ENCODE measurements at places on chromosomes 4 and X.

DNA sequence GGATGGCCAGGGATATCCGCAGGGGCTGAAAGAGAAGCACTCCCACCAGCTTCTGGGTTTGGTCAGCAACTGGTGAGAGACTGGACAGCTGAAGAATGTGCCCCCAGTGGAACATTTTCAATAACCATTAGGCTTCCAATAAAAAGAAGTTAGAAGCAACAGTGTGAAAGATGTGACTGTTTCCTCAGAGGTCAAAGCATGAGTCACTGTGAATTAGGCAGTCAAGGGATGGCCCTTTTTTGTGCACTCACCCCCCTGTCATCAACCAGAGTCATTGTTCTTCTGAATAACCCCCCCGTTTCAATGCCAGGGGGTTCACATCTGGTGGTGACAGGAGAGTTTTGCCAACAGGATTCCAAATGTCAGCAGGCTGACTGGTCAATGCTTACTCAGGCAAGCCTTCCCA lies 74.6 kb upstream of the SH3RF1 start:
- DNase-seq = no peak

- no peak for DNase-seq
These were observed 31.2 kb downstream of the USP38 start for GRCh38 chr4:143215873-143216272.

- DNase-seq = no peak
These were observed 728 bp downstream of the UBA6 start for GRCh38 chr4:67700116-67700737.

DNA sequence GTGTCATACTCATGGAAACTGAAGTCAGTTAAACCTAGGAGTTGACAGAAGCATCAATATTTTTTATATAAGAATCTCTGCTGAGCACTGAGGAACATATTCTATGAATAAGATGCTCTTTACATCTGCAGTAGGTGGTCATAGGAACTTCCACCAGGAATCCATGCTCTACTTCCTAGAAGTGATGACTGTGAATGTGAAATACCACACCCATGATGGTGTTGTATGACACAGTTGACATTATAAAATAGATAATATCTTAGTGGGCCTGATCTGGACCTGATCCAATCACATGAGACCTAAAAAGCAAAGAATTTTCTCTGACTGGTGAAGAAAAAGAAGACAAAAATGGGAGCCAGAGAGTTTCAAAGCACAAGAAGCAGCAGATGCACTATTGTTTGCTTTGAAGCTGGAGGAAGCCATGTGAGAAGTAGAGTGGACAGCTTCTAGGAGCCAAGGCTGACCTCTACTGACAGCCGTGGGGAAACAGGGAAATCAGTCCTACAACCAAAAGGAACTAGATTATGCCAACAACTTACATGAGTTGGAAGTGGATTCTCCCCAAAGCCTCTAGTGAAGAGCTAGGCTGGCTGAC lies 68.6 kb upstream of the HS3ST1 start:
- no peak for DNase-seq

GRCh38 chrX:148913971-148914370 lies 413.6 kb downstream of the AFF2 start:
- no peak for DNase-seq

GRCh38 chr4:169621731-169622492 lies 1.5 kb downstream of the CLCN3 start:
- DNase-seq = no peak

DNA sequence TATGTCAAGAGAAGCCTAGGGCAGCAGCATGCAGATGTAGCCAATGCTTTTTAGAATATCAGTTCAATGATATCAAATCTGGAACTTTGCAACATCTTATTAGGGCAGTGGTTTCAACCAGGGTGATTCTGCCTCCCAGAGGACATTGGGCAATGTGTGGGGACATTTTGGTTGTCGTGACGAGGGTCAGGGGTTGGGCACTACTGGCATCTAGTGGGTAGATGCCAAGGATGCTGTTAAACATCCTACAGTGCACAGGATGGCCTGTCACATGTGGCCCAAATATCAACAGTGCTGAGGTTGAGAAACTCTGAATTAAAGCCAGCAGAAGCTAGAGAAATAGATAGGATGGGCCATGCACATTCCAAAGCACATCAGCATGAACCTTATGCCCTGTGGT lies 152.3 kb downstream of the AMELX start:
- DNase-seq = no peak

DNA sequence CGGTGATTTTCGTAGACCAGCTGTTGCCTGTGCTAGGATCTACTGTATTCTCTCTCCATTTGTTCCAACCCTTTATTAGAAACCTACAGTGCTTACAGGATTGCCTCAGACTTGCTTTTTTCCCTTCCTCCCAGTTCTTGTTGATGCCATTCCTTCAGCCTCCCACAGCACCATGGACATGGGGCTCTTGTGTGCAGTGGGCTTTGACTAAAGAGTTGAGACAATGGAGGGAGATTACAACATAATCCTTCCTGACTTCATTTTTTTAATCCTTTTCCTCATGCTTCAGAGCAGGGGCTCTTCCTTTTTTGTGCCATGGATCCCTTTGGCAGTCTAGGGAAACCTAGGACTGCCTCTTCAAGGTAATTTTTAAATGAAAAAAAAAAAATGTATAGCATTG lies 92.1 kb downstream of the BMPR1B start:
- DNase-seq = no peak

DNA sequence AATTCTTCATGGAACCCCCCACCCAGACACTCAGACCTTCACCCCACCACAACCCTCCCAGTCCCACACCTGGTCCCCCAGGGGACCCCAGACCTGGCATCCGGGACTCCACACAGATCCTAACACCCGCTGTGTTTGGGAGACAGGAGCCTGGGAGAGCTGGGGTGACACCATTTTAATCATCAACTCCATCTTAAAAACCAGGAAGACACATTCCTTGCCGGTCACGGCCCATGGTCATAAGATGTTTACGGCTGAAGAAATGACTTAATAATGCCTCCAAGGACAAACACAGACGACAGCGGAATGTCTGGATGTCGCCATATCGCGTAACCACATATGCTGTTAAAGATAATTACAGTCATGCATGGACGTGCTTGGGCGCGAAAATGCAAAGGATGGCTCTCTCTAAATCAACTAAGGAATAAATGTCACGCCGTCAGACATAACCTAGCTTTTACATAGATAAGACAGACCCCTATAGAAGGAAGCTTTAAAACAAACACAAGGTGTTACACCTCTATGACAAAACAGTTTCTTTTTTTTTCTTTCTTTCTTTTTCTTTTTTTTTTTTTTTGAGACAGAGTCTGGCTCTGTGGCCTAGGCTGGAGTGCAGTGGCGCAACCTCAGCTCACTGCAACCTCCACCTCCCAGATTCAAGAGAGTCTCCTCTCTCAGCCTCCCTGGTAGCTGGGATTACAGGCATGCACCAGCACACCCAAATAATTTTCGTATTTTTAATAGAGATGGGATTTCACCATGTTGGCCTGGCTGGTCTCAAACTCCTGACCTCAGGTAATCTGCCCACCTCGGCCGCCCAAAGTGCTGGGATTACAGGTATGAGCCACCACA lies 2.1 kb upstream of the DHRSX start:
- DNase-seq = no peak

DNA sequence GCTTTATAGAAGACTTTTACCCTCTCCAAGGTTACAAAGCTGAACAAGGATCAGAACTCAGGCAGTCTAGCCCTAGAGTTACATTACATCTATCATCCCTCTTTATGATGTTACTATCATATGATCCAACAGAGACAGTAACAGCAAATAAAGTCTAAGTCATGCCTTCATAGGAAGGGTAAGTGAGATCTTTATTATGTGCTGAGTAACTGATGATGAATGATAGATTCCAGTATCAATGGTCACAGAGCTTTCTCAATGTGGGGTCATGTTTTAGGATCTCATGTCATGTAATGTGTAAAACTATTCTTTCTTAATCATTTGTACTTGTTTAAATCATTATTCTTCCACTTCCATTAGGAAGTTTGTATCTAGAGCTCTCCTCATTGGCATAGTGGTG lies 22.8 kb downstream of the ELOVL6 start:
- DNase-seq = no peak

GRCh38 chr4:138826322-138826721 lies 189.3 kb upstream of the NOCT start:
- no peak for DNase-seq

DNA sequence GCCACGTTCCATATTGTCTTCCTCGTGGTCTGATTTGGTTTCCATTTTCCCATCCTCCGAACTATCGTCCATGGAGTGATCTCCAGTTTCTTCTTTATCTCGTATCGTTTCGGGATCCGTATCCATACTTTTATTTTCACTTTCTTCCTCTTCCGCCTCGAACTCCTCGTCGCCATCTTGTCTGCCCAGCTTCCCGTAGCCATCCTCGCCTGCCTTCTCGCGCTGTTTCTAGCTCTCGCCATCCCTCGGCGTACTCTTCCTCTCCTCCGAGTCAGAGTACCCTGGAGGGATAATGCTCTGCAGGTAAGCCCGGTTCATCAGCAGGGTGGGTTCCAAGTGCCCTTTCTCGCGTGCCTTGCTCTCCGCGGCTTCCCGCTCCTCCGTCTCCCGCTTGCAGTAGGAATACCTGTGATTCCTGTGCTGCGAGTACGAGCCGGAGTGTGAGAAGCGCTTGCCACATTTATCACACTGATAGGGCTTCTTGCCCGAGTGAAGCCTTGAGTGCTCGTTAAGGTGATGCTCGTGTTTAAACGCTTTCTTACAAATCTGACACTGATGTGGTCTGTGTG lies 134.5 kb upstream of the TAPT1 start:
- DNase-seq = no peak

- no peak for DNase-seq
These were observed 37.9 kb upstream of the PAPSS1 start for GRCh38 chr4:107757864-107758476.

DNA sequence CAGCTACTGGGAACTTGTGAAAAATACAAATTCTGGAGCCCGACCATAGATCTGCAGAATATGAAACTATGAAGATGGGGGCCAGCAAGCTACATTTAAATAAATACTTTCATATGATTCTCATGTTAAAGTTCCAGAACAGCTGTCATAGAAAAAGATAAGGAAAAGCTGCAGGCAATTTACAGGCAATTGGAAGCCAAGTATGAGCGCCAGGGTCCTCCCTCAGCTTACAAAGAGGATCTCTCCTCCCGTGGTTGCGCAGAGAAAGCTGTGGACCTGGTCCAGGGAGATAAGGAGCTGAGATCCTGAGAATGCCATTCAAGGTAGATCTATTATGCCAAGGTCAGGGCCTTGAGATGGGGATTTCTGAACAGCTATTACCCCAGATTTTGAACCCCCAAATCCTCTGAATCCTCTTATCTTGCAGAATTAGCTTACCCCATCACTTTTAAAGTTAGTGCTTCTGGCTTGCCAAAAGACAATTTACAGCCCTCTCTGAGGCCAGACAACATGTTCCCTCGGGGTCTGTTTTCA lies 25.6 kb upstream of the FRAS1 start:
- no peak for DNase-seq

DNA sequence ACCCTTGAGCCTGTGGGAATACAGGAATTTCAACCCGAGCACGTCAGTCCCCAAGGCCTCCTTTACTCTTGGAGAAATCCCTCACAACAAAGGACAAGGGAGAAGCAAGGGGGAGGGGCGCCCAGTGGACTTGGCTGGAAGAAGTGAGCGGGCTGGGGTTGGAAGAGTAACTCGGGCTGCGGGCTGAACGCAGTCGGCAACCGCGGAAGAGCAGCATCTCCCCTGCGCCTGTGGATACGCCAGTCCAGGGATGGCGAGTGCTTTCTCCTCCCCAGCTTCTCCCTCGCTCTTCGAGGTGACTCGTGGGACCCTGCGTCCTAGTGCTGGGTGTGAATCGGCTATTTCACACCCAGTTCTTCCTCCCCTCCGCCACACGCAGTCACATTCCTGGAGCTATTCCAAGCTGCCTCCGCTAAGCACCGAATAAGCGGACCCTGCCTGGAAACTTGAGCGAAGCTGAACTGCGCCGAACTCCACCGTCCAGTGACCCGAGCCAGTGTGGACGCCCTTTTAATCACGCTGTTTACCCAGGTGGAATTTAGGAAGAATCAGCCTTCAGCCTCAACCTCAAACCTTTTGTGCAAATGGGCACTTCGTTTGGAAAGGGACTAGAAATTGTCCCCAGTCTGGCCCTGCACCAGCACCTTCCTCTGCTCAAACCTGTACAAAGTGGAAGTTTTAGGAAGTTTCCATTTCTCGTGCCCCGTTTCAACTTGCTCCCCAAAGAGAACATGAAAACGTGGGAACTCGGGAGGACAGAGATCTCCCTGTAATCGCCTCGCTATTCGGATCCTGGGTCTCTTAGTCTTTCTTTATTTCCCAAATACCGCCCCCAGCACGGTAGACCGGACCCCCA lies 64.3 kb upstream of the WDR17 start:
- DNase-seq = peak; percentile 95

DNA sequence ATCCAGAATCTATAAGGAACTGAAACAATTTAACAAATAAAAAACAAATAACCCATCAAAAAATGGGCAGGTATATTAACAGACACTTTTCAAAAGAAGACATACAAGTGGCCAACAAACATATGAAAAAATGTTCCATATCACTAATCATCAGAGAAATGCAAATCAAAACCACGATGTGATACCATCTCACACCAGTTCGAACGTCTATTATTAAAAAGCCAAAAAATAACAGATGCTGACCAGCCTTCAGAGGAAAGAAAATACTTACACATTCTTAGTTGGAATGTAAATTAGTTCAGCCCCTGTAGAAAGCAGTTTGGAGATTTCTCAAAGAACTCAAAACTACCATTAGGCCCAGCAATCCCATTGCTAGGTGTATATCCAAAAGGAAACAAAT lies 687.9 kb upstream of the AADAT start:
- DNase-seq = no peak

DNA sequence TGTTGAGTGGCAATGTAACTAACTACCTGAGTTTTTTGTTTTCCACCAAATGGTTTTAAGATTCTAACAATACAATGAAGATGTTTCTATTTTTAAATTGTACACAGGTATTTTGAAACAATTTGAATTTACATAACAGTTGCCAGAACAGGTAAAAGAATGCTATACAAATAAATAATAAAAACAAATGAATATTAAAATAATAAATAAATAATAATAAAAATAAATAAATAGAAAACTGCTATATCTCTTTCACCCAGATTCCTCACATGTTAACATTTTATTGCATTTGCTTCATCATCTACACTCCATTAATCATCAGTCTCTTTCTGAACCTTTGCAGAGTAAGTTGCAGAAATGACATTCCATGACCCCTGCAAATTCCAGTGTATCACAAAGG lies 32.3 kb upstream of the DSPP start:
- DNase-seq = no peak

- DNase-seq = peak; percentile 46
These were observed 45.9 kb upstream of the PGM2 start for GRCh38 chr4:37780444-37781130.

DNA sequence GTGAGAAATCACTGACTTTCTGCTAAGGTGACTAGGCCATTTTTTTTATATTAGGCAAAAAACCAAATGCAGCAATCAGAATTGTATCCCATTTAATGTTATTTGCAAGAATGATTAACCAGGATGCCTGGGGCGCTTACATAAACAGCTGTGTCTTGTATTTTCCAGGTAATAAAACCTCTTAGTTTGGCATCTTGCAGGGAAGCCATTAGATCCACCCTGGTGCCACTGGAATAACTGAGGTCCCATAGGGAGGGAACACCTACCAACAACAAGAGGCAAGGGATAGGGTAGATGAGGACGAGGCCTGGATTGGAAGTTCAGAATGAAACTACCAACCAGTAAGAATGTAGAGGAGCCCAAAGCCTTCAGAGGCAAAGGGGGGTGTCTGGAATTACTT lies 288.3 kb downstream of the ARHGAP24 start:
- DNase-seq = no peak
